ENCODE measurements at places on chromosomes 6 and 20. TPM values are rescaled to one million over a fixed set of nuclear protein-coding genes. Genes with fewer than 3 reads are reported as not detected.

SAMD5 gene
- polyA plus RNA-seq, result 0.46 TPM

LY86 gene
- polyA plus RNA-seq, result not detected

TREML1 gene
- not detected for polyA plus RNA-seq

ETV7 gene
- polyA plus RNA-seq, result 0.65 TPM

ULBP3 gene
- polyA plus RNA-seq, result 5.2 TPM

GGTLC1 gene
- not detected for polyA plus RNA-seq

SLC17A2 gene
- not detected for polyA plus RNA-seq

PLCB4 gene
- 0.38 TPM for polyA plus RNA-seq

SEL1L2 gene
- not detected for polyA plus RNA-seq

PNPLA1 gene
- 0.05 TPM for polyA plus RNA-seq

BPIFA1 gene
- polyA plus RNA-seq, result not detected

TFAP2C gene
- polyA plus RNA-seq, result not detected

GSTA2 gene
- not detected for polyA plus RNA-seq

CNKSR3 gene
- 2.3 TPM for polyA plus RNA-seq

ANGPT4 gene
- polyA plus RNA-seq, result not detected

DLL1 gene
- polyA plus RNA-seq, result 1.4 TPM

OTOR gene
- not detected for polyA plus RNA-seq

DST gene
- 62.3 TPM for polyA plus RNA-seq

TRMT6 gene
- polyA plus RNA-seq, result 4.1 TPM

PNLDC1 gene
- not detected for polyA plus RNA-seq

AKIRIN2 gene
- polyA plus RNA-seq, result 19.0 TPM

EEF1A2 gene
- 2.9 TPM for polyA plus RNA-seq

CDH26 gene
- polyA plus RNA-seq, result 0.03 TPM

CTAGE9 gene
- not detected for polyA plus RNA-seq

OR2J3 gene
- not detected for polyA plus RNA-seq

WRNIP1 gene
- 68.9 TPM for polyA plus RNA-seq

POU3F2 gene
- not detected for polyA plus RNA-seq

TREML2 gene
- not detected for polyA plus RNA-seq

ECT2L gene
- not detected for polyA plus RNA-seq

SIRPB1 gene
- polyA plus RNA-seq, result 0.18 TPM

PACRG gene
- not detected for polyA plus RNA-seq

FYN gene
- 59.2 TPM for polyA plus RNA-seq

EYA2 gene
- polyA plus RNA-seq, result not detected

LPIN3 gene
- polyA plus RNA-seq, result 2.5 TPM

APCDD1L gene
- polyA plus RNA-seq, result 0.17 TPM

FLRT3 gene
- polyA plus RNA-seq, result 0.08 TPM

SYCP2 gene
- 0.07 TPM for polyA plus RNA-seq

KHDC1L gene
- polyA plus RNA-seq, result 0.18 TPM

OPRM1 gene
- not detected for polyA plus RNA-seq

IPCEF1 gene
- not detected for polyA plus RNA-seq

BMP5 gene
- not detected for polyA plus RNA-seq

SIRPB2 gene
- polyA plus RNA-seq, result 19.7 TPM

CLIC5 gene
- polyA plus RNA-seq, result not detected

CARMIL1 gene
- 1.6 TPM for polyA plus RNA-seq

MEP1A gene
- polyA plus RNA-seq, result not detected

KCNK5 gene
- not detected for polyA plus RNA-seq

PTCHD4 gene
- 1.3 TPM for polyA plus RNA-seq

PCIF1 gene
- 26.4 TPM for polyA plus RNA-seq

STAU1 gene
- polyA plus RNA-seq, result 53.1 TPM

NKX2-4 gene
- polyA plus RNA-seq, result not detected

SLC17A3 gene
- polyA plus RNA-seq, result not detected

CAGE1 gene
- not detected for polyA plus RNA-seq

KCNG1 gene
- polyA plus RNA-seq, result 0.22 TPM

SLC17A4 gene
- polyA plus RNA-seq, result not detected

GCLC gene
- polyA plus RNA-seq, result 7.3 TPM

VNN1 gene
- not detected for polyA plus RNA-seq

SAMD10 gene
- 6.9 TPM for polyA plus RNA-seq

DUSP15 gene
- polyA plus RNA-seq, result 0.33 TPM

MYL9 gene
- 41.7 TPM for polyA plus RNA-seq
